ENCODE measurements at places on chromosomes 7 and 10.

- no peak for DNase-seq
These were observed 40.6 kb downstream of the GHRHR start for GRCh38 chr7:31004393-31004792.

DNA sequence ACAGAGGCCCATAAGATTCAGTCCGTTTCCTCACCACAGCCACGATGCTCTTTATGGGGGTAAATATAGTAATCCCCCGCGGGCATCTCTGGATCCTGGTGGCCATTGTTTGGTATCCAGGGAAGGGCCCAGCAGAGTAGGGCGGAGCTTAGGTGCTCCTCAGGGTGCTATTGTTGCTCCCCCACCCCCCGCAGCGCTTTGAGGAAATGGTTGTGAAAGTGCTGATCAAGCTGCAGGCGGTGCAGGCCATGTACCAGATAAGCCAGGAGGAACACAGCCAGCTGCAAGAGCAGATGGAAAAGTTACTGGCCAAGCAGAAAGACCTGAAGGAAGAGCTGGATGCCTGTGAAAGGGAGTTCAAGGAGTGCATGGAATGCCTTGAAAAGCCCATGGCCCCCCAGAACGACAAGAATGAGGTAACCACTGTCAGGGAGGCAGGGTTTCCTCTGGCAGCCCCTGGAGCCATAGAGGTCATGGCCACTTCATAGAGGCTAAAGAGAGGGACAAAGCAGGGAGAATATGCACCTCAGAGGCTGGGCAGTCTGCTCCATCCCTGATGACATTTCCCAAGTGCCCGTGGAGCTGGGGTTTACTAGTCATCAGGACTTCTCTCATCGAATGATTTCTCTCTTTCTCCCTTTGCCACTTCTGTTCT lies 17.6 kb upstream of the FLNC start:
- DNase-seq: no peak

DNA sequence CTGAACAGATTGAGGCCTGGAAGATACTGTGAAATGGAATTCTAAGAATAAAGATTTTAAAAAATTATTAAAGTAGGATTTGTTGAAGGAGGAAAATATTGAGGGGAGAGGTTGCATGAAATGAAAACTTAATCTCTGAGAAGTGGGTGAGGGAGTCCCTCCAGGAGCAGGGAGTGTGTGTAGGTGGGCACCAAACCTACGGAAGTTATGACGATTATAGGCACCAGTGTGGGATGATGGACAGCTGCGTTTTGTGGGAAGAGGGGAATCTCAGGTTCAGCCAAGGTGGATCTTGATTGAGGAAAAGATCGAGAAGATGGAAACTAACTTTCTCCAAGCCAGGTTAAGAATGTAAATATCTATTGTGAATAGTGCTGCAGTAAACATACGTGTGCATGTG lies 246.4 kb downstream of the CCDC3 start:
- no peak for DNase-seq

- no peak for DNase-seq
These were observed 130.2 kb downstream of the GPR37 start for GRCh38 chr7:124635416-124635815.

- DNase-seq: no peak
These were observed 35.0 kb downstream of the ARMC3 start for GRCh38 chr10:22962817-22963216.

- no peak for DNase-seq
These were observed 5.4 kb downstream of the MAFK start for GRCh38 chr7:1535701-1536454.

GRCh38 chr10:112960151-112960681 lies 10.2 kb downstream of the TCF7L2 start:
- DNase-seq: no peak

Data from AG04449 (cell line).